ENCODE measurements at places on chromosomes 4 and X. TPM values are rescaled to one million over a fixed set of nuclear protein-coding genes. Genes with fewer than 3 reads are reported as not detected.

RAB28 gene
- 10.5 TPM for polyA plus RNA-seq

CSN2 gene
- not detected for polyA plus RNA-seq

- DNase-seq, result no peak
Observed at GRCh38 chr4:15341733-15342300, 86.0 kb upstream of the C1QTNF7 start.

- DNase-seq, result no peak
Observed at GRCh38 chr4:56880572-56880971, 27.1 kb upstream of the REST start.

GRCh38 chr4:139606579-139607501 is 50.8 kb upstream of the SETD7 start:
- DNase-seq, result no peak

- DNase-seq, result no peak
Observed at GRCh38 chr4:149031399-149031798, 589.2 kb upstream of the NR3C2 start.

- no peak for DNase-seq
Observed at GRCh38 chrX:70527610-70528345, 83.1 kb downstream of the DLG3 start.

- DNase-seq, result no peak
Observed at GRCh38 chrX:9586992-9587392, 122.1 kb downstream of the TBL1X start.

DNA sequence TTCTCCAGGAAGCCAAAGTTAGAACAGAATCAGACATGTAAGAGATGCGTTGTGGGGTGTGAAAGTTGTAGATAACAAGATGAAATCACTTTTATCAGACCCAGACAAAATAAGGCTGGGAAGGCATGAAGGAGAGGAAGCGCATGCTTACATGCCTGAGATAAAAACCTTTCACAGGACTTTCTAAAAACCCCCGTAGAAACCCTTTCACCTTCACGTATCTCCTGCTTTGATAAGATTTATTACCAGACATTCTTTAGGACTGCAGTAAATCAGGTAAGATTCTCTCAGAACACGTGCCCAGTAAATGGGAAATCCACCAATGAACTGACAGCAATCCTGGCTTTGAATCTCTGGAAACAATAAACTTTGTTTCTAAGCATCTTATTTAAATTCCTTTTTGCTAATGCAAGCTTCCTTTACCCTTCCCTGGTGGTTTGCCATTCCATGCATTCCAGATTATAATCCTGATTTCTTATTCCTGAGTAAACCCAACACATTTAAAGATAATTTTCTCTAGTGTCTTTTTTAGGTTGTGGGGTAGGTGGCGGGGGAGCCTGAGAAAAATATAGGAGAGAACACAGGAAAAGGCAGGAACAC is 254.6 kb upstream of the LDB2 start:
- no peak for DNase-seq

GRCh38 chr4:147194114-147194513 is 248.4 kb upstream of the TTC29 start:
- DNase-seq, result no peak

GRCh38 chr4:83599183-83599582 is 63.3 kb downstream of the GPAT3 start:
- no peak for DNase-seq
